ENCODE measurements at places on chromosomes 16 and 17. TPM values are rescaled to one million over a fixed set of nuclear protein-coding genes. Genes with fewer than 3 reads are reported as not detected.

The HBA1 gene
- 98.6 TPM for total RNA-seq

- DNase-seq = peak; percentile 55
These were observed 10.4 kb downstream of the PRR11 start for GRCh38 chr17:59165933-59166342.

- DNase-seq = no peak
These were observed 337.0 kb upstream of the DYNLRB2 start for GRCh38 chr16:80203821-80204220.

DNA sequence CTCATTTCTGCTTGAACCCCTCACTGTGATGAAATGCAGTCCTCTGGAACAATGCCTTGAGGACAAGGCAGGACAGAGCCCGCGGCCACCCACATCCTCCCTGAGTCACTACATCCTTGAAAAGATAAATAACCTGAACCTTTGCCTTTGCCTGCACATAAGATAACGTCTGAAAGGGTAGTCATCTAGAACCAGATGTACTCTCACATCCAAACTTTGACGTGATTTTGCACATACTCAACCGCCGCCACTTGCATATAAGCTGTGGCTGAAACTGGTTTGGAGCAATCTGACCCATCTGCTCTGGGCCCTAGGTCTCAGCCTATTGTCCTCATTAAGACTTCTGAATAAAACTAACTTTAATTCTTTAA lies 252.1 kb downstream of the PHKB start:
- DNase-seq = no peak

DNA sequence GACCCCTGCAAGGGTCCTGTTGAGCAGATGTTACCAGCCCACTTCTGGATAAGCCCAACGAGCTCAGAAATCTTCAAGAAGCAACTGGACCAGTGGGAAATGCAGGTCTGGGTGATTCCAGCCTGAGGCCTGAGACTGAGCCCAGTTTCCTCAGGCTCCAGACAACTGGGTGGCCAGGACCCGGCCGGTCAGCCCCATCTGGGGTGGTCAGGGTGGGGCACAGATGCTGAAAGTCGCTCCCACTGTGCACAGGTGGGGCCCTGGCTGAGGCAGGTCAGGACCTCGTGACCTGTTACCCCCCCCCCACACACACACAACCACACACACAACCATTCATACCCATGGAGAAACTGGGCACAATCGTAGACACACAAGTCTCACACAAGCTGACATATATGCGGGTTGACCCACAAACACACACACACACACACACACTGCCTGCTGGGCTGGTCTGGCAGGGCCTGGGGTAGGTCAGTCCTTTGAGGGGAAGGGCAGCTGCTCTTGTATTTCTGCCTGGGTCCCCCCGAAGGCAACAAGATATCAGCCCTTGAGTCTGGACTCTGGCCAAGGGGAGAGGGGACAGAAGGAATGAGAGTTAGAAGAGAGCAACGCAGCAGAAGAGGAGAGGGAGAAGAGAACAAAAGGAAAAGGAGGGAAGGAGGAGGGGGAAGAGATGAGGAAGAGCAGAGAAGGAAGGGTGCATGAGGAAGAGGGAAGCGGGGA lies 99.0 kb upstream of the CDH5 start:
- DNase-seq = no peak

DNA sequence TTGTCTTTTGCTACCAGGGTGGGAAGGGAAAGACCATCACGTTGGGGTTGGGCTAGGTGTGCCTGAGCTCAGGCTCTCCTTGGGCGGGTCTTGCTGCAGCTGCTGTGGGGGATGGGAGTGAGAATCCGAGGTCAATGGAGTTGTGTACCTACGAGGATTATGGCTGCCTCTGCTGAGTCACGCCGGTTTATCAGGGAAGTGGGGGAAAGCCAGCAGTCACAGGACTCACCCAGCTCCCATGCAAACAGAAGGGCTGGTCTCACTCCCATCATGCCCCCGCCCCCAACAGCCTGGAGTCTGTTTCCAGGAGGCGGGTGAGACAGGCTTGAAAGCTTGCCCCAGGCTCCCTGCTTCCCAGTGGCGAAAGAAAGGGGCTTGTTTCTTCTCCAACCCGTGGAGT lies 1259.0 kb upstream of the GOT2 start:
- DNase-seq = no peak

- DNase-seq = no peak
These were observed 169.1 kb upstream of the NLRP1 start for GRCh38 chr17:5753421-5753820.

DNA sequence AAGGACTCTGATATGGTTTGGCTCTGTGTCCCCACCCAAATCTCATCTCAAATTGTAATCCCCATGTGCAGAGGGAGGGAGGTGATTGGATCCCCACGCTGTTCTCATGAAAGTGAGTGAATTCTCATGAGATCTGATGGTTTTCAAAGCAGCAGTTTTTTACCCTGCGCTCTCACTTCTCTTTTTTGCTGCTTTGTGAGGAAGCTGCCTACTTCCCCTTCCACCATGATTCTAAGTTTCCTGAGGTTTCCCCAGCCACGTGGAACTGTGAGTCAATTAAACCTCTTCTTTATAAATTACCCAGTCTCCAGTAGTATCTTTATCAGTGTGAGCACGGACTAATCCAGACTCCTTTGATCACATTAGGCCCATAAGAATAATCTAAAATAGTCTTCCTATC lies 719.7 kb upstream of the CDH8 start:
- DNase-seq = no peak

The HEATR9 gene
- not detected for total RNA-seq

The NOTUM gene
- total RNA-seq = not detected

The G6PC3 gene
- total RNA-seq = 23.9 TPM

DNA sequence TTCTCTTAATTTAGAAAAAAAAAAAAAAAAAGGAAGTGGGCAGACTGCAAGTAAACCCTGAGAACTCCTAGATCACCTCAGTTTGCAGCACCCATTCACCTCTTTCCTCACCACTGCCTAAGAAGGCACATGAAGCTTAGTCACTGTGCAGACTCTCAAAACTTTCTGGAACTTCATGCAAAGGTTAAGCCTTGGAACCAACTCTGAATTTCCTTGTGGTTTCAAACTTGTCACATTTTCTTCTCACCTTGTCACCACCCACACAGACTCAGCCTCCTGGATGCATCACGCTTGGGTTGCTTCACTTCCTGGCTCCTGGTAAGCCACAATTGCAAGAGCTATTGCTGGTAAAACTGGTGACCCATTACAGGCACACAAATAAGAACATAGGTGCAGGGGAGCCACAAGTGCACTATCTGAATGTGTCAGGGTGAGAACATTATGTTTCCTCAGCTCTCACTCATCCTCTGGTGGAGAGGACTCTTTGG lies 15.0 kb upstream of the CPD start:
- DNase-seq = no peak

- peak; percentile 88 for DNase-seq
These were observed 868 bp downstream of the FAM20A start for GRCh38 chr17:68600067-68600930.

DNA sequence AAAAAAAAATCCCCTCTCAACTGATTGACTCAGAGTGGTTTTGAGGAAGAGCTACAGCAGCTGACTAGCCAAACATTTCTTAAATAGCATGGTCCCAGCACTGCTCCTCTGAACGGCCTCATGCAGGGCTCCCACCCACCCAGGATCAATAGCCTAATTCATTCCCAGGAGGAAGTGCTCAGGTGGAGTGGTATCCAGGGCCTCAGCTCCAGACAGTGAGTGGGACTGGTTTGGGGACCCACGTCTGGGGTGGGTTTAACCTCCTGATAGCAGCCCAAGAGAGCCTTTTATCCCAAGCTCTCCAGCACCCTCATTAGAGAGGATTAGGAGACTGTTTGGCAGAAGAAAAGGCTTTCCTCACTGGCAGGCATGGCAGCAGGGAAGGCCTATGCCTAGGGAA lies 68.5 kb upstream of the CDH5 start:
- no peak for DNase-seq

- DNase-seq = no peak
These were observed 7.3 kb downstream of the CASKIN2 start for GRCh38 chr17:75507733-75508719.

The WDR81 gene
- total RNA-seq = 36.5 TPM

The TMC7 gene
- total RNA-seq = 0.71 TPM

GRCh38 chr17:50163843-50164696 lies 1.7 kb upstream of the SGCA start:
- no peak for DNase-seq

The ABCC12 gene
- not detected for total RNA-seq

DNA sequence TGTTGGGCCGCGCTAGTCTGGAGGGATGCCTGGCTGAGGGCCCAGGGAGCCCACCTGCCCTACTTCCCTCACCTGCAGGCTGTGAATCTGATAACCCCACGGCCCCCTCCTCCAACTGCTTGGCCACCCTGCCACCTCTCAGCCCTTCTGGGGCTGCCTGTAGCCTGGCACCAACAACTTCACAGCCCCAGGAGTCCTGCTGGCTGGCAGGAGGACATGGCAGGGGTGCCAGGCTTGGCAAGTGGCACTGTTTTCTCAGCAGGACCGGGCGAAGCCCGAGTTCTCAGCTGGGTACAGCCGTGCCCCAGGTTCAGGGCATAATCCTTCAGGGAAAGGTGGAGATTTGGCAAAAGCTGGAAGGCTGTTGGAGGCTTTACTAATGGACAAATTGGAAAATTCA lies 129.6 kb downstream of the CMIP start:
- DNase-seq = no peak

The NKD1 gene
- 43.6 TPM for total RNA-seq

The PPP1R1B gene
- 4.9 TPM for total RNA-seq

GRCh38 chr16:50496990-50497389 lies 51.2 kb upstream of the NKD1 start:
- no peak for DNase-seq

The TP53TG3F gene
- not detected for total RNA-seq

- DNase-seq = no peak
These were observed 74.5 kb downstream of the RPGRIP1L start for GRCh38 chr16:53629151-53629550.

GRCh38 chr17:63481488-63481870 lies 4.6 kb downstream of the ACE start:
- no peak for DNase-seq

GRCh38 chr17:53919356-53919755 lies 96.6 kb downstream of the KIF2B start:
- DNase-seq = no peak

The PDILT gene
- total RNA-seq = not detected

The MAFG gene
- 41.7 TPM for total RNA-seq

DNA sequence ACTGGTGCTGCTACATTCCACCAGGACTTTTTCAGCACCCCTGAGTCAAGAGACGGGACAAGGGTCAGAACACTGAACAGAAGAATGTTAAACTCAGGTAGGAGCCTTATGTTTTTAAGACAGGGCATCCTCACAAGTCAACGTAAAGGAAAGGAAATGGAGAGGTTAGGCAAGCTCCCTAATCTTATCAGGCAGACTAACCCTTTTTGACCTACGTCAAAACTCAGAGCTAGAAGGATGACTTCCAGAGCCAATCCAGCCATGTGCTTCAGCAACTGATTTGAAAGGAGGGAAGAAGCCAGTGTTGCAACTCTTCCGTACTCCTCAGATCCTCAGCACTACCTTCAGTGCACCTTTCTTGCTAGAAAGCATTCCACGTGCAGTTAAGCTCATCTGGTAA lies 46.8 kb downstream of the REXO5 start:
- no peak for DNase-seq

GRCh38 chr16:84072014-84072413 lies 29.4 kb upstream of the SLC38A8 start:
- no peak for DNase-seq

DNA sequence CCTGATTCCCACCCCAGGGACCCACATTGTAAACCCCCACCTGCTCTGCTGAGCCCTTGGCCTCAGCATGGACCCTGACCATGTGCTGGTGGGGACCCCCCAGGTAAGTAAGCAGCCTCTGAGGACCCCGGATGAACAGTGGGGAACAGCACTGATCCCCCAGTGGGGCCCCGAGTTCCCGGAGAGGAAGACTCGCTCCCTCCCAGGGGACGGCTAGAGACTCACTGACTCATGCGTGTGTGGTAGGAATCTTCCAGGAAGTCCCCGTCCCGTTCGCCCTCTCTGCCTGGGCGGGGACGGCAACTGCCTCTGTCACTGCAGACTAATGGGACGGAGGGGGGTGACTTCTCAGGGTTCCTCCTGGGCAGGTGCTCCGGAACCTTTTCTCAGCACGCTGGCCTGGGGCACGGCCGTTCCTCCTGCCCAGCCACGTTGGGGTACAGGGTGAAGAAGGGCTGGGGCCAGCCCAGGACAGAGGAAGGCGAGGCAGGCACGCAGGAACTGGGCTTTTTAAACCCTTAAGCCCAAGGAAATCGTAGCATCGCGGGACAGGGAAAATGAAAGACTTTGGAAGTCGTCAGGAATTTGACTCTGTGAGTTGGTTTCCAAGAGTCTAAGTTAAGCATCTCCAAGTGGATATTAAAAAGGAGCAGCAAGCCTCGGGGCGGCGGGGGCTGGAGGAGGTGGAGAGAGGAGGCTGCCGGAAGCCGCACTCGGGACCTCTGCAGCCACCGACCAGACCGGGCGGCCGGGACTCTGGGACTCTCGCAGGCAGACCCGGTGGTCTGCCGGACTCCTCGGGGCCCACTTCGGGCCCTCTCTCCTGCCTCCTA lies 178.7 kb downstream of the SEC14L1 start:
- DNase-seq = peak; percentile 96

GRCh38 chr17:58576679-58577367 lies 62.4 kb upstream of the MTMR4 start:
- DNase-seq = no peak

- DNase-seq = no peak
These were observed 52.6 kb downstream of the PLCG2 start for GRCh38 chr16:81831722-81832126.

- DNase-seq = no peak
These were observed 129.6 kb upstream of the LHX1 start for GRCh38 chr17:36807496-36808179.

The KRTAP4-9 gene
- not detected for total RNA-seq

The TSPOAP1 gene
- 18.0 TPM for total RNA-seq

GRCh38 chr17:49748223-49748622 lies 15.7 kb downstream of the FAM117A start:
- DNase-seq = no peak

GRCh38 chr16:17829811-17830210 lies 359.1 kb upstream of the XYLT1 start:
- DNase-seq = no peak

DNA sequence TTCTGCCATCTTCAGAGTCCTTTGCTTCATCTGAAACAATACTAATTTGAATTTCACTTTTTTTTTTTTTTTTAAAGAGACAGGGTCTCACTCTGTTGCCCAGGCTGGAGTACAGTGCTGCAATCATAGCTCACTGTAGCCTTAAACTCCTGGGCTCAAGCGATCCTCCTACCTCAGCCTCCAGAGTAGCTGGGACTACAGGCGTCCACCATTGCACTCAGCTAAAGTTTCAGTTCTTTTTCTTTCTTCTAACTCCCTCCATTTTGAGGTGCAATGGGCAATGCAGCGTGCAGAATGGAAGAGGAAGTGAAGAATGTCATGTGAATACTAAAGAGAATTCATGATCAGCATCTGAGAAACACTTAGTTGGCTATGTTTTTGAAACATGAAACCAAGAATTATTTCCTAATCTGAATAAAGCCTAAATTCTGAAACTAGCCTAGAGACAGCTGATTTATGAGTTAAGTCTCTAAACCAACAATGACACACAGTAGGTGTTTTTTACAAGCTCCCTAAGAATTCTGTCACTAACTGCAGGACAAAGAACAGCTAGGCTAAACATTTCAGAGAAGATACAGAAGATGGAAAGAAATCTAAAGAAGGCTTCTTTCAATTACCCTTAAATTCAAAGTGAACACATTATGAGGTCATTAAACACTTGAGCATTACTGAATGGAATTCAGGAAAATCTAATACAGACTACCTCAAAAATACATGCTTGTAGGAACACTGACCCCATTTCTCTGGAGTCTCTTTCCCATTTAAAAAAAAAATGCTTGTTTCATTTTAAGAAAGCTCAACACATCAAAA lies 21.0 kb downstream of the SNN start:
- no peak for DNase-seq
